Cortex of kidney (tissue), 1 donor: ENCODE measurements at places on chromosomes 5 and 9.

GRCh38 chr9:81964218-81965171, 21.2 kb downstream of the SPATA31D3 start:
- no peak for DNase-seq

GRCh38 chr5:145243016-145243415, 592.1 kb downstream of the PRELID2 start:
- no peak for DNase-seq

DNA sequence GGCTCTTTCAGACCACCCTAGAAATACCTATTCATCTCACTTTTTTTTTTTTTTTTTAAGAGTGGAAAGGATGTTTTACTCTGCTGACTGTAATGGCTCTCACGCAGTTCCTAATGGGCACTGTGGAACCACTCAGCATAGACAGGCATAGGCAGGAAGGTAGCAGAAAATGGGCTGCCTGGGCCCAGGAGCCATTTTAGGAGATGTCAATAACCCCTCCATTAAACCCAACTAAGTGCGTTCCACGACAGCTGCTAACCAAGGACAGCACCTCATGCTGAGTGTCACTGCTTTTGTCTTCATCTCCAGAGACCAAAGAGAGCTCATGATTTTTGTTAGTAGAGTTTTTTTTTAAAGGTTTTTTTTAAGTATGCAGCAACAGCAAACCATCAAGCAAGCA, 15.3 kb downstream of the MAP1B start:
- DNase-seq, result no peak

DNA sequence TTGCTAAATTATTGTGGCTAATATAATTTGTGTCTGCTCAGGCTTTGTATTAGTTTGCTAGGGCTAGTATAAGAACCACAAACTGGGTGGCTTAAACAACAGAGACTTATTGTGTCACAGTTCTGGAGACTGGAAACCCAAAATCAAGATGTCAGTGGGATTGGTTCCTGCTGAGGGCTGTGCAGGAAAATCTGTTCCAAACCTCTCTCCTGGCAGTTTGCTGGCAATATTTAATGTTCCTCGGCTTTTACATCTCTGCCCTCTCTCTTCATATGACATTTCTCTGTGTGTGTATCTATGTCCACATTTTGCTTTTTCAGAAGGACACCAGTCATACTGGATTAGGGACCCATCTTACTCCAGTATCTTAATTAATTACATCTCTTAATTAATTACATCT, 498.8 kb upstream of the CD180 start:
- DNase-seq, result no peak

- no peak for DNase-seq
Observed at GRCh38 chr5:6767481-6768063, 54.3 kb downstream of the TENT4A start.

GRCh38 chr5:58775701-58776262, 192.9 kb downstream of the RAB3C start:
- DNase-seq, result no peak

GRCh38 chr5:147956842-147957223, 50.5 kb upstream of the C5orf46 start:
- DNase-seq, result no peak
